ENCODE measurements at places on chromosomes 1 and 21.

DNA sequence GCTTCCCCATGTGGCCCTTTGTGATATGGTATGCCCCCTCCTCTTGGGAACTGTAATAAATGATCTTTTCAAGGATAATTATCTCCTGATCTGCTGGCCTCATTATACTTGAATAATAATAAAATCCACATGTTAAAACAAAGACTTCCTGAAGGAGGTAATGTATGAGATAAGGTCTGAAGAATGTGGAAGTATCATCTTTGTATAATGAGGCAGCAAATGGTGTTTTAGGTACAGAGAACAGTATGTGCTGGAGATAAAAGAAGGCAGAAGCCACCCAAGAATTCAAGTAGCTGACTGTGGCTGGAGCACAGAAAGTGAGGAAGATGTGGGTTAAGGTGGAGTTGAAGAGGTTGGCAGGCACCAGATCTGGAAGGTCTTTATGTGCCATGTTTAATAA is 12.8 kb upstream of the COG2 start:
- no peak for DNase-seq

DNA sequence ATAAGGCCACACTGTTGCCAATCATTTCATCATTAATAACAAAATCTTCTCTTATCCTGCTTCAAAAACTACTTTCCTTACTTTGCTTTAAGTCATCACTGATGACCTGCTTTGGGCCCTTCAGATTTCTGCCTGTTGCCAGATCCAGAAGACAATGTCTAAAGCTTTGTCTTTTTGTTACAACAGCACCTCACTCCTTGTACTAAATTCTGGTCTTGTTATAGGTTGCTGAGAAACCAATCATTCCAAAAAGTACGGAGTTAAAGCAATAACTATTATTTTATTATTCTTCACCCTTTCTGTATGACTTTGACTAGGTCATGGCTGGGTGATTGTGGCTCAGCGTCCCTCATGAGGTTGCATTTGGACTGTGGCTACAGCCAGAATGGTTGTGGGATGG is 633.5 kb downstream of the PTPRU start:
- DNase-seq = no peak

GRCh38 chr1:145720878-145721671 is 1.8 kb downstream of the CD160 start:
- DNase-seq = peak; percentile 57

- DNase-seq = no peak
These were observed 21.7 kb downstream of the ARHGEF10L start for GRCh38 chr1:17561247-17561548.

GRCh38 chr1:115062542-115063004 is 26.7 kb downstream of the TSPAN2 start:
- no peak for DNase-seq

- no peak for DNase-seq
These were observed 10.7 kb downstream of the CASQ2 start for GRCh38 chr1:115757856-115758255.
